ENCODE measurements at places on chromosomes 11 and 22. TPM values are rescaled to one million over a fixed set of nuclear protein-coding genes. Genes with fewer than 3 reads are reported as not detected.

KRTAP5-10 gene
- total RNA-seq: not detected

ZNF280B gene
- 0.13 TPM for total RNA-seq

SEPTIN5 gene
- total RNA-seq: 57.5 TPM

CFAP300 gene
- 3.2 TPM for total RNA-seq

OR5B21 gene
- total RNA-seq: not detected

C11orf42 gene
- total RNA-seq: not detected

BEST1 gene
- total RNA-seq: 3.1 TPM

BTG4 gene
- not detected for total RNA-seq

GGT1 gene
- 0.83 TPM for total RNA-seq

NAT10 gene
- total RNA-seq: 24.9 TPM

CCDC88B gene
- total RNA-seq: 1.2 TPM

RCE1 gene
- 14.9 TPM for total RNA-seq

TREH gene
- total RNA-seq: not detected

ENTHD1 gene
- total RNA-seq: not detected

TRIM49 gene
- not detected for total RNA-seq

GRM5 gene
- 0.10 TPM for total RNA-seq

NPAS4 gene
- total RNA-seq: not detected

TTC36 gene
- total RNA-seq: 1.3 TPM

INS gene
- total RNA-seq: not detected

GSTT2B gene
- total RNA-seq: 1.3 TPM

TMEM121B gene
- total RNA-seq: 0.20 TPM

PNPLA5 gene
- total RNA-seq: not detected

SHISA8 gene
- not detected for total RNA-seq

ACTN3 gene
- total RNA-seq: not detected

DBX1 gene
- total RNA-seq: not detected

TRIM6 gene
- 5.1 TPM for total RNA-seq

ACRV1 gene
- total RNA-seq: not detected

TMPRSS5 gene
- 0.07 TPM for total RNA-seq

PYGM gene
- total RNA-seq: 8.8 TPM

CALCA gene
- not detected for total RNA-seq

PNPLA2 gene
- 43.5 TPM for total RNA-seq

NFAM1 gene
- 0.07 TPM for total RNA-seq

FOLR1 gene
- not detected for total RNA-seq

RAG2 gene
- not detected for total RNA-seq

OR11H1 gene
- total RNA-seq: not detected

MUC6 gene
- not detected for total RNA-seq

CAPN5 gene
- total RNA-seq: 30.0 TPM

FBLN1 gene
- 150 TPM for total RNA-seq

SWAP70 gene
- total RNA-seq: 46.0 TPM

GAL gene
- 0.13 TPM for total RNA-seq

OR4D5 gene
- total RNA-seq: not detected

NXF1 gene
- 39.4 TPM for total RNA-seq

EWSR1 gene
- total RNA-seq: 105 TPM

THY1 gene
- 89.7 TPM for total RNA-seq

PANX3 gene
- not detected for total RNA-seq

PRAME gene
- not detected for total RNA-seq

RIMBP3B gene
- total RNA-seq: 0.23 TPM

HTR3A gene
- not detected for total RNA-seq

TSPAN18 gene
- 0.10 TPM for total RNA-seq

YPEL4 gene
- total RNA-seq: 1.8 TPM

POU2AF1 gene
- not detected for total RNA-seq

MS4A13 gene
- not detected for total RNA-seq

CNGA4 gene
- 0.17 TPM for total RNA-seq

BUD13 gene
- total RNA-seq: 7.7 TPM

DEFB131B gene
- total RNA-seq: not detected

FXYD2 gene
- not detected for total RNA-seq

CRYBB3 gene
- not detected for total RNA-seq

DUSP8 gene
- 1.2 TPM for total RNA-seq
